Right hindlimb (tissue), 1 donor: ENCODE measurements at places on chromosomes 1 and 21.

- no peak for DNase-seq
Measured at GRCh38 chr1:243623841-243624240, 226.2 kb downstream of the AKT3 start.

GRCh38 chr1:36142121-36142520, 7.2 kb downstream of the TRAPPC3 start:
- DNase-seq, result no peak

DNA sequence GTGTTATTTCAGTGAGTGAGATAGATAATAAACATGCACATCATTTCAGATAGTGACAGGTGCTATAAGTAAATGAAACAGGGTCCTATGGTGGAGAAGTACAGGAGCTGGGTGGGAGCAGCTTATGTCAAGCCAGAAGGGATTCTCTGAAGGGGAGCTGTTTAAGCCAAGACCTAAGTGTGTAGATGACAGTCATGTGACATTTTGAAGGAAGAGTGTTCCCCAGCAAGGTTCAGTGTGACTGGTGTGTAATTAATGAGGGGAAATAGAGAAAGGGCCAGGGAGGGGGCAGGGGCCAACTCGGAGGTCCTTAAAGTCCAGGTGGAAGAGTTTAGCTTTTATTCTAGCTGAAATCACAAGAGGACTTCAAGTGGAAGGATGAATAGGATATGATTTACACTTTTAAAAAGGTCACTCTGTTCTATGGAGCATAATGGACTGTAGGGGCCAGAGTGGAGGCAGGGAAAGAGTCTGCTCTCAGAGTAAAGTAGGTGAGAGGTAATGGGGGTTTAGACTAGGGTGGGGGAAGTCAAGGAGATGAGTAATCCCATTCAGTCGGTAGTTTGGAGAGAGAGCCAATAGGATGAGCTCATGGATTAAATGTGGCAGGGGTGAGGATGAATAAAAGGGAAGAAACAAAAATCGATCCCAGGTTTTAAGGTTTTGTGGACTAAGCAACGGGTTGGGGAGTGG, 243.1 kb downstream of the CACNA1E start:
- no peak for DNase-seq

DNA sequence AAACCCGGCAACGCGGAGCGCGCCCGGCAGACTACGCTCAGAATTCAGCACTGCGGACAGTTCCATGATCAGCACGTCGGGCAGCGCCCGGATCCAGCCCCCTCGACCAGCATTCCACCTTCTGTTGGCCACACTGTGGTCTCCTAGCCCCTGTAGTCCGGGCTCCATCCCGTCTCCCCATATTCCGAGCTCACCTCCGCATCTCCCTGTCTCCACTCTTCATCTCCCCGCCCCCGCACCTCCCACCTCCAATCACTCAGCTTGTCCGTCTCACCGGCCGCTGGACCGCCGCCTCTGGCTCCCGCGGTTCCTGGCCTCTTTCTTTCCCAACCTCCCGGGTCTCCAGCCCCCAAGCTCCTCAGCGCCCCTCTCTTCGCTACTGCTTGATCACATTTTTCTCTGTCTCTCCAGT, 500 bp downstream of the EPHA10 start:
- DNase-seq, result peak; percentile 68

DNA sequence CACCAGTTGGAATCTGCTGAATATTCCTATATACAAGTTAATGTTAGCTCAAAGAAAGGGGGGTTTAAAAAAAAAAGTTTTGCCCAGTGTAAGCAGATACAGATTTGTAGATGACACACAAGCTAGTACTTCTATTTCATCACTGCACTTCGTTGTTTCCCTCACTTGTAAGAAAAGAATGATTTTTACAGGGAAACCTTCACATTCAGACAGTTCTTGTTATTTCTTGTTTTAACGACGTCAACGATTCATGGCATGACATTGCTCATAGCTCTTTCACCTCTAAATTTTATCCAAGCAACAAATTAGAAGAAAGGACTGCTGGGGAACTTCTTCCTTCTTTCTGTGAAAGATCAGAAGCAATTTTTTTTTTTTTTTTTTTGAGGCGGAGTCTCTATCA, 25.7 kb upstream of the C1orf105 start:
- no peak for DNase-seq
